ENCODE measurements at places on chromosomes 3 and 15.

DNA sequence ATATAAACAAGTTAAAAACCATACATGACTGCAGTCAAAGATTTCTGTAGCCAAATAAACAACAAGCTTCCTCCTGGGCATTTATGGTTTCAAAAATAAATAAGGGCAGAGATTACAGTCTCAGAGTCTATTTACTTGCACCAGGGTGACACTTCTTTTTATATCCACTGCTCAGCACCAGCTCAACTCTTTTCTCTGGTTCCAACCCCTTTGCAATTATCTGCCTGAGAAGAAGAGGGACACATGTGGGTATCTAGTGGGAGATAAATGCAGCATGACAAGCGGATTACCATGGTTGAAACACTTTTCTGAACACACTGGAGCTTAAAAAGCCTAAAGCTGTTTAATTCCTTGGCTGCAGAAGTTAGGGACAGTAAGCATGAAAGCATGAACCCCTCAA is 311.5 kb downstream of the CNTN3 start:
- DNase-seq: no peak

DNA sequence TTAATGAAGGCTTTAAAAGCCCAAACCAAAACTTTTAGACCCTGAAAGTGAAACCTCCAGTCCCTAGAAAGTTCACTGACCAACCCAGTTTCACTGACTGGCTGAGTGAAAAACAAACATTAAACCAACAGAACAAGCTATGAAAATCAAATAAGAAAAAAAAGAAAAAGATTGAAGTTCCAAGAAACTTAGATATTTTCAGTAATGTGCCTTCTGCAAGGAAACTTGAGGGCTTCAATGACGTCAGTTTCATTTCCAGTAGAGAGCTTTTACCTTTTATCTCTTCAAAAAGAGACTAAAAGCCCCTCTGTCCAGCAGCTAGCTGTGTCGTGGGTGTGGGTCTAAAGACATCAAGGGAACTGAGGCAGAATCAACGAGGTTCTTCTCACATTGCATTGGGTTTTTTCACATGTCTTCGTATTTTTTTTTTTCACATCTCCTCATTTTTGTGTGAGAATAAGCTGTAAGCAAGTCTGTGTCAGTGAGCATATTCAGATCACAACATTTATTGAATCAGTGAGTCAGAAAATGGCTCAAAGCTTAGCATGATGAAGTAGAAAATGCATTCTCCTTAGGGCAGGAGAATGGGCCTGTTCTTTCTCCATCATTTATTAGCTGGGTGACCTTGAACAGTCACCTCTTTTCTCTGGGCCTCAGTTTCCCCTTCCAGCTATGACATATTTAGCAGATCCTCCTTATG is 54.8 kb upstream of the BCL6 start:
- DNase-seq: no peak

DNA sequence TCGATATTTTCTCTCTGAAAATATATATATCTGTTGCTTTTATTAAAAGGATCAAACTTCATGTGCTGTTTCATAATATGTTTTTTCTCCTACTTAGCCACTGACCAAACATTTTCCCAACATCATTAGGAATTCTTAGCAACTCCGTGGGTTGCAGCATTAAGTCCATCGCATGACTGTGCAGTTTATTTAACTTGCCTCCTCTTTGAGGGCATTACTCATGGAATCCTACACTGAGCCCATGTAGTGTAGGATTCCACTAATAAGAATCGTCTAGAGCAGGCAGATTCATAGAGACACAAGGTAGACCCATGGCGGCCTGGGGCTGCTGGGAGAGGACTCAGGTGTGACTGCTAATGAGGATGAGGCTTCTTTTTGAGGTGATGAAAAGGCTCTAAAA is 49.3 kb downstream of the CMTM6 start:
- no peak for DNase-seq

GRCh38 chr3:185308126-185308754 is 54.4 kb upstream of the EHHADH start:
- no peak for DNase-seq

GRCh38 chr15:97085731-97086130 is 755.2 kb downstream of the NR2F2 start:
- no peak for DNase-seq

DNA sequence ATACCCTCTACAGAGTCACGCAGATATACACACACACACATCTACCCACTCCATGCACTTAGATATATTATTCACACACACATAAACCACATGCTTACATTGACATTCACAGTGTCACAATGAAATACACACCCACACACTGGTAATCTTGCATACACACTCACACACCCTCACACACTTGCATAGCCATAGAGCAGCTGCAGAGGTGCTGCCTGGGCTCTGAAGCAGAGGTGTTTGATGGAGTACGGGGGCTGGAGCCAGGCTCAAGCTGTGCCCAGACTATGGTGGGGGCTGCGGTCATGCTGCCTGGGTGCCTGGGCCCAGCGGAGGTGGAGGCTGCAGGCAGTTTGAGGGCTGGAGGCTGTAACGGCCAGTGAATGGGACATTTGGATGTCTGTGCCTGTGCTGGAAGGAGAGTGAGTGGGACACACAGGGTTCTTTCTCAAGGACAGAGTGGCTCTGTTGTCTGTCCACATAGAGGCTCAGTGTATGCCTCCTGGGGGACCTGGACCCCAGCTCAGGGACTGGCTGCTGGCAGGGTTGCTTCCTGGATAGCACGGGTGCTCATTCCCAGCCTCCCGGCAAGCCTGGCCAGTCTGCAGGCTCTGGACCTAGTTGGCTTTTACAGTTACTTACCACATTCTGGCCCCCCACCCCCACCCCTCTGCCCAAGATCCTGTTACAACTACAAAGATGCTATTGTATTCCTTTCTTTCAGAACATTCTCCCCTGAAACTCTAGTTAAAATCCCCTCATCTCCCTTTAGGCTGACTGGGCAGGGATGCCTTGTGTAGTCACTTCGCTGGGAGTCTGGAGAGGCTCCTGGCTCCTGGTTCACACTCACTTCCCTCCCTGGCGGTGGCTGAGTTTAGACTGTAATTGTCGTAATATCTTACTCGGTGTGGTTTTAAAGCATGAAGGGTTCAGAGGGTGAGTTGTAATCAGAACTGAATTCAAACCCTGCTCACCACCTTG is 12.5 kb downstream of the GASK1A start:
- no peak for DNase-seq

DNA sequence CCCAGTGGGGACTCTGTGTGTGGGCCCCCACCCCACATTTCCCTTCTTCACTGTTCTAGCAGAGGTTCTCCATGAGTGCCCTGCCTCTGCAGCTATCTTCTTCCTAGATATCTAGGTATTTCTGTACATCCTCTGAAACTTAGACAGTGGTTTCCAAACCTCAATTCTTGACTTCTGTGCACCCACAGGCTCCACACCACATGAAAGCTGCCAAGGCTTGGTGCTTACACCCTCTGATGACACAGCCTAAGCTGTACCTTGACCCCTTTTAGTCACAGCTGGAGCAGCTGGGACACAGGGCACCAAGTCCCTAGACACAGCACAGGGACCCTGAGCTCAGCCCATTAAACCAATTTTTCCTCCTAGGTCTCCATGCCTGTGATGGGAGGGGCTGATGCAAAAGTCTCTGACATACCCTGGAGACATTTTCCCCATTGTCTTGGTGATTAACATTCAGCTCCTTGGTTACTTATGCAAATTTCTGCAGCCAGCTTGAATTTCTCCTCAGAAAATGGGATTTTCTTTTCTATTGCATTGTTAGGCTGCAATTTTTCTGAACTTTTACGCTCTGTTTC is 304.5 kb downstream of the OTOL1 start:
- no peak for DNase-seq
